ENCODE measurements at places on chromosomes 6 and 20.

GRCh38 chr6:10482636-10483257 lies 38.4 kb upstream of the GCNT2 start:
- DNase-seq, result no peak

GRCh38 chr6:157944983-157945931 lies 36.4 kb upstream of the SYNJ2 start:
- DNase-seq, result no peak

GRCh38 chr20:37223053-37223452 lies 38.6 kb downstream of the GHRH start:
- no peak for DNase-seq

DNA sequence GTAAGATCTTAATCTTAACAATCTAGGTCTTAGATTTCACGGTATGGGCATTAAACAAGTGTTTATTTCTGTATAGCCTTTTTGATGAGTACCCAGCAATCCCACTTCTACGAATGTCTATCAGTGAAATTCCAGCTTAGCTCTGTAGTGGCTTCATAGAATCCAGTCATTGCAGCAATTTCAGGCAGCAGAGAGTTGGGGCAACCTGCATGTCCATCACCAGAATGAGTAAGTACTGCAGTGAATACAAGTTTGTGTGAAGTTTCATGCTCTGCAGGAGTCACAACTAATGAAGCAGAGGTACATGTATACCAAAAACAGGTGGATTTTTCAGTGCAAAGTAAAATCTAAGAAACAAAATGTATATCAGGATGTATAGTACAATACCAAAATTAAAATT lies 151.7 kb downstream of the OR2B2 start:
- DNase-seq, result no peak

DNA sequence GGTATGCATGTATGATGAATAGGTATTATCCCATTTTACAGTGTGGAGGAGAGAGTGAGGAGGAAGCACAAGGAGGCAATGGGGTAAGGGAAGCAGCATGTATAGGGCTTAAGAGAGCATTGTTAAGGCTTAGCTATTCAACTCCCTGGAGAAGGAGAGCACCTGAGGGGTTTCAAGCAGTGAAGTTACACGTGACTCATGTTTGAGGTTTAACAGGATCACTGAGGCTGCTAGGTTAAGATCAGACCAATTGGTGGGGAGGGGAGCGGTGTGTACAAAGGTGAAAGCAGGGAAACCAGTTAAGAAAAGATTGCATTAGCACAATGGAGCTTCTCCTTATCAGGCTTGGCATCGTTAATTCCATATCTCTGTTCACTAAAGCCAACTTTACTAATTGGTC lies 64.4 kb upstream of the NHSL1 start:
- DNase-seq, result no peak

DNA sequence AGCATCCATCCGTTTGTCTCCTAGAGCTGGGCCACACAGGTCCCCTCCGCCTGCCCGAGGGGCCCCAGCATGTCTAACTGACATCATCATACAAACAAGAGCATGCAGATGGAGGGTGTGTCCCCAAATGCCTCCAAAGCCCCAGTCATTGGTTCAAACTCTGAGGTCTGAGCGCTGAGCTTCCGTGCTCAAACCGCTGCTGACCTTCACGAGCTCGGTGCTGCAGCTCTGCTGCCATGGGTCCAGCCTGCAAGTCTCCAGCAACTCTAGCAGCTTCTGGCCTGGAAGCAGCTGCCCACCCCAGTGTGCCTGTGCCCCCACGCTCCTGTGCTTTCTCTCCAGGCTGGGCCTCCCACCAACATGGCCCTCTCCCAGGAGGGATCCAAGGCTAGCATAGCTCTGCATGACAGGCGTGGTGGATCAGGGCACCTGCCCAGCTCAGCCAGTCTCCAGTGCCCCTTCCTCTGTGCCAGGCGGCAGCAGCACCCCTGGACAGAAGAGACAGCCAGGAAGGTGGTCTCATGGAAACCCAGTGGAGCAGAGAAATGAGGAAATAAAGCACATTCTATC lies 131.6 kb upstream of the PMEPA1 start:
- no peak for DNase-seq

GRCh38 chr6:53244399-53244931 lies 95.8 kb upstream of the GCM1 start:
- DNase-seq, result no peak

GRCh38 chr6:141464490-141464889 lies 668.2 kb upstream of the GJE1 start:
- peak; percentile 94 for DNase-seq

GRCh38 chr6:21046276-21046675 lies 512.0 kb downstream of the CDKAL1 start:
- no peak for DNase-seq

DNA sequence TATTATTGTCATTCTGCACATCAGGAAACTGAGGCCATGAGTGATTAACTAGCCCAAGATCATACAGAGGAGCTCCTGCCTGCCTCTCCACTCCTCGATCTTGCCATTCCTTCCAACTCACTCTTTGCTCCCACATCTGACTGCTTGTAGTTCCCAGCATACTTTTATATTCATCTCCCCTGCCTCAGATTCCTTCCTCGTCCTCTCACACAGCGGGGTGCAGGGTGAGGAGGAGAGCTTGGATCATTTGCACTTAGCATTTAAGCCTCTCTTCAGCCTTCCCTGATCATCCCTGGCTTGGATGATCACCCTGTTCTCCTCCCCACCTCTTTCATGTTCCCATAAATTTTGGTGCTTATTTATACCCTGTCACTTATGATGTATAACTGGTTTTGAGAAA lies 515.1 kb upstream of the SOX4 start:
- no peak for DNase-seq

GRCh38 chr6:14656078-14656521 lies 538.5 kb downstream of the CD83 start:
- DNase-seq, result no peak

All from NCI-H1105 (cell line).